ENCODE measurements at places on chromosomes 1 and 21.

DNA sequence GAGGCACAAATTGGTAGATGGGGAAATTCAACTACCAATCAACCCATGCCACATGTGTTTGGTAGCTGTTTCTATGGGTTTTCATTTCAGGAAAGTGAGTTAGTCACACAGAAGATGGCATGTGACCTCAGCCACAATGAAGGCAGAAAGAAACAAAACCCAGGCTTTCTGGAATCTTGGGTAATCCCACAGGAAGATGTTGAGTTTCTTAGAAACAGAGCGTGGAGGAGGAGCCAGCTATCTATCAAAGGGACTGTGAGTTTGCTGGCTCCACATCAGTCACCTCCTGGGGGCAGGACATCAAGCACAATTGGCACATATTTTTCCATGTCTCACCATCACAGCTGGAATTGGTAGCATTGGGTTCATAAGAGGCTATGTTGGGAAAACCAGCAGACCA lies 188.9 kb upstream of the PLXNA2 start:
- DNase-seq, result no peak

- no peak for DNase-seq
Measured at GRCh38 chr1:7552402-7552801, 218.7 kb upstream of the VAMP3 start.

GRCh38 chr21:45898781-45899180 lies 82.8 kb upstream of the COL6A1 start:
- DNase-seq, result no peak

- DNase-seq, result no peak
Measured at GRCh38 chr21:15592271-15592860, 137.4 kb upstream of the USP25 start.

DNA sequence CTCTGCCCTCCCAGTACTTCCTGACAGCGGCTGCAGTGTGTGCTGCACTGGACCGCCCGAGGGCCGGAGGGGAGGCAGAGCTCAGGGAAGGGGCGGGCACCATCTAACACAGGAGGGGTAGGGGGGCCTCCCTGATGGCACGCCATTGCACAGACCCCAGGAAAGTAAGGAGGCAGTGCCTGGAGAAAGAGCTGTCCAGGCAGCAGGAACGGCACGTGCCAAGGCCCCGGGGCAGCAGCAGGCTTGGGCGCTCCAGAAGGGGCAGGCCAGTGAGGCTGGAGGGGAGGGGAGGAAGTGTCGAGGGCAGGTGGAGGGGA lies 110.7 kb downstream of the CRYAA start:
- DNase-seq, result no peak

DNA sequence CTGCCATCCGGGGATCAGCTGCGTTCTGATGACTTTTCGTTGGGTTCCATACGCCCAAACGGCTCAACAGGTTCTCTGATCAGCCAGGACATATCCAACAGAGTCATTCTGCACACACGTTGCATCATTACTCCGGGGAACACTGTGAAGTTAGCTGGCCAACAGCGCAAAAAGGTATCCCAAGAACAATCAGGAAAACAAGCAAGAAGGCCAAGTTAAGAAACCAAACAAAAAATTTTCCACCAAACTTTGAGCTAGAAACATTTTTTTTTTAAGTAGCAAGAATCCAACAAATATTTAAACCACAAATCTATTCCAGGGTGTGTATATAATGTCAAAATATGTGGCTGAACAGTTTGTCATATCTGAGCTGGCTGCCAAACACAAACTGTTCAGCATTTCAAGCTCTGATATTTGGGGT lies 29.2 kb downstream of the NID1 start:
- DNase-seq, result no peak

DNA sequence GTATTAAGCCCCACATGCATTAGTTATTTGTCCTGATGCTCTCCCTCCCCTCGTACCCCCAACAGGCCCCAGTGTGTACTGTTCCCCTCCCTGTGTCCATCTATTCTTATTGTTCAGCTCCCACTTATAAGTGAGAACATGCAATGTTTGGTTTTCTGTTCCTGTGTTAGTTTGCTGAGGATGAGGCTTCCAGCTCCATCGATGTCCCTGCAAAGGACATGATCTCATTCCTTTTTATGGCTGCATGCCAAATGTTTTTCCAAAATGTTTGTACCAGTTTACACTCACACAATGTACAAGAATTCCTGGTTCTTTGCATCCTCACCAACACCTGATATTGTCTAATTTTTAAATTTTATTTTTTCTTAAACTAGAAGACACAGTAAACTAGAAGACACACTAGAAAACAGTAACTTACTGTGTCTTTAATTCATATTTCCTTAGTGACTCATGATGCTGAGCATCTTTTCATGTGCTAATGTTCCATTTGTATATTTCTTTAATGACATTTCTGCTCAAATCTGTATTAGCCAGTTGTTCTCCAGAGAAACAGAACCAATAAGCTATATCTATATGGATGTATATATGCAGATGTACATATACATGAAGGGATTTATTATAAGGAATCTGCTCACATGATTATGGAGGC lies 19.4 kb upstream of the USP1 start:
- DNase-seq, result no peak

- no peak for DNase-seq
Measured at GRCh38 chr21:37149411-37149810, 76.4 kb downstream of the TTC3 start.

Measured in stimulated activated CD8-positive, alpha-beta memory T cell treated with anti-CD3 and anti-CD28 coated beads, Interleukin-2, amount 100 ng/mL, for 1 hour (primary cell).